ENCODE measurements at places on chromosomes 1 and 21.

GRCh38 chr1:222927031-222927430 is 112.2 kb downstream of the DISP1 start:
- no peak for DNase-seq

- DNase-seq = no peak
Observed at GRCh38 chr1:56836359-56836758, 17.2 kb upstream of the FYB2 start.

DNA sequence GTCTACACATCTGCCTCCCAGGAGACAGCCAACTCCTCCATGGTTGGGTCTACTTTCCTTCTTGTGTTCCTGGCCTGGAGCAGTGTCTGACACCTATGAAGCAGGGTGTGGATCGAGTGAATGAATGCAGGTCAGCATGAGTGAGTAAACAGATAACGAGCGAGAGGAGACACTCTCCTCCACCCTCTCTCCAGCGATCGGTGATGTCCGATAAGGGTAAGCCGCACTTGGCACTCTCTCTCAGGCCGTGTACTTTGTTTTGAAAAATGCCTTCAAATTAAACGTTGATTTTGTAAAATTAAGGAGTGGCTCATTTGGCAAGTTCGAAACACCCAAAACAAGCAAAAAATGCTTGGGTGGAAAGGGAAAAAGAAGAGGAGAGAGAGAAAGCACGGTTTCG is 43.8 kb upstream of the DMRTB1 start:
- no peak for DNase-seq

- DNase-seq = no peak
Observed at GRCh38 chr1:237789619-237790018, 101.1 kb downstream of the ZP4 start.

DNA sequence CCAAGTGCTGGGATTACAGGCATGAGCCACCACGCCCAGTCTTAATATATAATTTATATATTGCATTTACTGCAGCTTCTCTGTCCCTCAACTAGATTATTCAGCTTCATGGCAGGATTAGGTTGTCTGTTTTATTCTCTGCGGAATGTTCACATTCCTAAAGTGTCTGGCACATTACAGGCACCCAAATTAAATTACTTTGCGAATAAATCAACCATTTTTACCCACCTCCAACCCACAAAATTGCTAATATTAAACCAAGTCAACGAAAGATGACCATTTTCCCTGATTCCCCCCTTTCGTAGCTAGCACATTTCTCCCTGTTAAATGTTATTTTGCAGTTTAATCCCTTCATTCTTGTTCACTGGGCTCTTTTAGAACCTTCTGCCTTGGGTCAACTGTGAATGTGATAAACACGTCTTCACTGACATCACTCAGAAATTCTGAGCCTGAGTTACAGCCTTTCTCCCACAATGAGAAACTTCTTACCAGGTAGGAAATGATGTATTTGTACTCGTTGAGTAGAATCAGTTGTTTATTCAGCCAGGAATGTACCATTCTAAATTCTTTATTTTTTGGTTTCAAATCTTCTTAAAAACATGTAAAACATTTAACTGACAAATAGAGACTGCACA is 35.9 kb downstream of the THAP3 start:
- no peak for DNase-seq

DNA sequence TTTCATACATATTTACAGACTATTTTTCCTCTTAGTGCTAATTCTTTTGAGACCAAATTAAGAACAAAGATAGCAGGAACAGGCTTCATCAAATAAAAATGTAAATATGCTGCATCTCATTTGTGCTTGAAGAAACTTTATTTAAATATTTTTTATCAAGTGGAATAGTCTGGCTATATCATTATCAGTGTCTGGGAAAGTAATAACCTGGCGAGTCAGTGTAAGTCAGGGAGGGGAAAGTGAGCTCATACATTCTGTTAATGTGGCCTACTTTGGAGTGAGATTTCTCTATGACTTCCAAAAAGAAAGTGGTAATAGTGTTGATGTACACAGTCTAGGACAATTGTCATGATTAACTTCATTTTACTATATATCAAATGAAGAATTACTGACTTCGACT is 1045.1 kb downstream of the ADGRL2 start:
- no peak for DNase-seq

GRCh38 chr21:40847951-40848350 is 993 bp upstream of the DSCAM start:
- DNase-seq = no peak

GRCh38 chr1:19752083-19752696 is 47.5 kb downstream of the TMCO4 start:
- peak; percentile 23 for DNase-seq
